Astrocyte of the spinal cord (primary cell): ENCODE measurements at places on chromosomes 13 and 19.

DNA sequence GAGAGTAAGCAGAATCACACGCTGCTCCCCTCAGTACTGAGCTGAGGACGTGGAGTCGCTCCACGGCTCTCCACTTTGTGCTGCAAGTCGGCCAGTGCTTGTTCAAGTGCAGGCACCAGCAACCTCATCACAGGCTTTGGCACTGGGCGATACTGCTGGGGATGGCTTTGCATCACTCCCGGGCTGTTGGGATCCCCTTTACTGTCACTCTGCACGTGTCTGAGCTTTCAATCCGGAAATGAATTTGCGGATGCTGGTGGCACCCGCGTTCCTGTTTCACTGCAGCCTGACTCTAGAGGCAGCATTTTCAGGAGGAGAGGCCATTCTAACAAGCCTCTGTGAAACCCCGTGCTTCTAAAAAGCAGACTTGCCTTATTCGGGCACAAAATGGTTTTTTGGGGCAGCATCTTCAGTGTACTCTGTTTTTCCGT, 19.1 kb downstream of the SMARCA4 start:
- no peak for DNase-seq

DNA sequence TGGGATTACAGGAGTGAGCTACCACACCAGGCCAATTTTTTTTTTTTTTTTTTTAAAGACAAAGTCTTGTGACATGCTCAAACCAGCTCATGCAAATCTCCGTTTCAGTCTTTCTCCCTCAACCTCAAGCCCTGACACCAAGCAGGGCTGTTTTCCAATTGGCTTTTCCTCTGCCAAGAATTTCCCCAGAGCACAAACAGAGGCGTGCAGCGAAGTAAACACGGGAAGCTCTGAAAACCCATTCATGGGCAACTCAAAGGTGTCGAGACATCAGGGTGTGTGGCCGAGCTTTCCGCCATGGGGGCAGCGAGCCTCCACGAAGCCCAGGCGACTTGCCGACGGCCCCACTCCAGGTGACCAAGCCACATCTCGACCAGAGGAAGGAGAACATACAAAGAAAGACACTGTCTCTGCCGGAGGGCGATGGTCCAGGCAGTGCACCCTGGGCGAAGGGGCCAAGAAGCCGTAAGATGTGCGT, 70.0 kb downstream of the INSR start:
- DNase-seq: no peak

- DNase-seq: no peak
Observed at GRCh38 chr13:47556703-47557102, 444.4 kb downstream of the SUCLA2 start.

DNA sequence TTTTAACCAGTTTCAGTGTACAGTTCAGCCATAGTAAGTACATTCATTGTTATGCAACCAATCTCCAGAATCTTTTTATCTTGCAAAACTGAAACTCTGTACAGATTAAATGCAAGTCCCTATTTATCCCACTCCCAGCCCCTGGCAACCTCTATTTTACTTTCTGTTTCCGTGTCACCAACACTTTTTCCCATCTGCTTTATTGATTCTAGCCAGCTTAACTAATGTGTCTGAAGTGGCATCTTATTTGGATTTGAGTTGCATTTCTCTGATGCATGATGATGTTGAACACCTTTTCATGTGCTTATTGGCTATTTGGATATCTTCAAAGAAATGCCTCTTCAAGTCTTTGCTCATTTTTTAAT, 18.9 kb downstream of the SPATA13 start:
- DNase-seq: no peak

DNA sequence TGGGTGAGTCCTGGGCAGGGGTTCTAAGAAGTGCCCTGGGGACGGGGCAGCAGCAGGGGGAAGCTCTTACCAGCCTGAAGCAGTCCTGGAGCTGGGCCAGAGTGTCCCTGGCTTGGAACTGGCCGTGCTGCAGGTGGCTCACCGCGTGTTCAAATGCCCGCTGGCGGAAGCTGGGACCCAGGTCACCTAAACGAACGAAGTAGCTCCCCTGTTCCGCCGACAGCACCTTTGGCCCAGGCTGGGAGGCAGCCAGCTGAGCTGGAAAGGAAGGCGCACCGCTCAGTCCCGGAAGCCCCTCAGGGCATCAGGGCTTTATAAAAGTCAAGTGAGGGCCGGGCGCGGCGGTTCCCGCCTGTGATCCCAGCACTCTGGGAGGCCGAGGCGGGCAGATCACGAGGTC, 9.6 kb downstream of the PLIN4 start:
- DNase-seq: no peak

DNA sequence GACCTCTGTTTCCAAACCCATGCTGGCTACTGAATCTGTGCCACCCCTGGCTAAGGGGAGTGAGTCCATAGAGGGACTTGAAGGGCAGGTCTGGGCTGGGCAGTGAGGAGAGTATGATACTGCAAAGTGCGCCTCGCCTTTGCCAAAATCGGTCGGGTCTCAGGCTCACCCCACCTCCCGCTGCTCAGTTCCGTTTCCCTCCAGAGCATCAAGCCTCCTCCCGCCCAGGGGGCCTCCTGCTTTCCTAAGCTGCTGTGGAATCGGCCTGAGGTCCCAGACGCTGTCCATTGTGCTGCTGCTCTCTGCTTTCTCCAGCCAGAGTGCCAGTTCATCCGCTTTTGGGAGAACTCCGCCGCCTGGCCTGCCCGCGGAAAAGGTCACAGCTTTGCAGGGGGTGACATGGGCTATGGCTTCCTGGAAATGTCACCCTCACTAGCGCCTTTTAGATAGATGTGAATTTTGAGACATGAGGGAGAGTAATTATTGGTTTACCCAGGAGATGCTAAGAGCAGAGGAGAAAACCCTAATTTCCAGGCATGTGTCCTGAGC, 1418.4 kb downstream of the UQCRFS1 start:
- peak; percentile 20 for DNase-seq

- DNase-seq: no peak
Observed at GRCh38 chr19:40246292-40247073, 20.0 kb upstream of the CCNP start.

GRCh38 chr13:56352901-56353300, 787.8 kb upstream of the PRR20A start:
- no peak for DNase-seq

DNA sequence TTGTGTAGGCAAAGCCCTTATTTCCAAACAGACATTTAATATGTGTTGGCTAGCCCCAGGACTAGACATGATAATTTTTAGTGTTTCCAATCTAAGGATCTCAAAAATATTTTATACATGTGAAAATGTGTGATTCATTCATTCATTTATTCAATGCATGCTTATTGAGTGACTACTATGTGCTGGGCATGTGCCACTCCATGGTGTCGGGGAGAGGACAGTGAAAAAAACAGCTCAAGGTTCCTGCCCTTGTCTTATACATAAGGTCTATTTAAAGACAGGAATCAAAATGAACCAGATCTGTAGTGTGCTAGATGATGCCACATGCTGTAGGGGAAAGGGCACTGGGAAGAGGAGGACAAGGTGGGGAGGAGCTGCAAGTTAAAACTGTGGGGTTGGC, 36.5 kb downstream of the GJA3 start:
- no peak for DNase-seq

DNA sequence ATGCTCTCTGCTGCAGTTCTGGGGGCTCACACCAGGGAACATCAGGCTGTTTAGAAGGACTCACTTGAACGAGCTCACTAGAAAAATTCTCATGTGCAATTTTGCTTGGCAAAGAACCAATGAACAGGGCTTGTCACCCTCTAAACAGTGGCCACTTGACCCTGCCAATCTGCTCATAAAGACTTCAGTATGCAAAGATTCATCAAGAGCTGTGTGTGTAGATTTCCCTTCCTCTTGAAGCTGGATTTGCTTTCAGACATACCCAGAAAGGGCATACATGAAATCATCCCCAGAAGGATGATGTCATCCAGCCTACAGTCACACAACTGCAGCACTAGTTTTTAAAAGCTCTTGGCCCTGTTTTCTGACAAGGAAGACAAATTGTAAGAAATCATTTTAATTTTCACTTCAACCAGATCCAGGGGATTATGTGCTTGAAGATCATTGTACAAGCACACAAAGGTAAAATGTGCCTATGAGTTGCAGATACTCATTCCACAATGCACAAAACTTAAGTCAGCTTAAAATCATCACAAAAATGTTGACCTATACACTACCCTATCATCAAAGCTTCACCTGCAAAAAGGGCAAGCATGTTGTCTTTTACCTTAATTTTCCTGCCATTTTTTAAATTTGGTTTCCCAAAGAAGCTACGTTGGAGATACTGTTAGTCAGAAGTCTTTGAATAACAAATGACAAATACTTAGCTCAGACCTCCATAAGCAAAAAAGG, 5.2 kb upstream of the STK24 start:
- peak; percentile 72 for DNase-seq

DNA sequence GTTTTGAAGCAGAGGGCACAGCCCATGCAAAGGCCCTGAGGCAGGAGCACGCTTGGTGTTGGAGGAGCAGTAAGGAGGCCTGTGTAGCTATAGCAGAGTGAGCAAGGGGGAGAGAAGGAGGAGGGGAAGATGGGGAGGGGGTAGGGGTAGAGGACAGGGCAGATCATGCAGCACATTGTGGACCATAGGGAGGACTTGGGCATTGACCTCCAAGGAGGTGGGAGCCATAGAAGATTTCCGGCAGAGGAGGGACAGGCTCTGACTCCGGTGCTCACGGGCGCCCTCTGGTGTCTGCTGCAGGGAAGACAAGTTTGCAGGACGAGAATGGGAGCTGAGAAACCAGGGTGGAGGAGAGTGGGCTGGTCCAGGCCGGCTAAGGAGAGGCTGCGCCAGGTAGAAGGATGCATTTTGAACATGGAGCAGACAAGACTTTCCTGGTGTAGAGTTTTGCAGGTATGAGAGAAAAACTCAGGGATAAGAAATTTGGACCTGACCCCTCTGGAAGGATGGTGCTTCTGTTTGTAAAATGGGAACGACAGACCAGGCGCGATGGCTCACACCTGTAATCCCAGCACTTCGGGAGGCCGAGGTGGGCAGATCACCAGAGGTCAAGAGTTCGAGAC, 13.7 kb upstream of the CREB3L3 start:
- DNase-seq: peak; percentile 35

DNA sequence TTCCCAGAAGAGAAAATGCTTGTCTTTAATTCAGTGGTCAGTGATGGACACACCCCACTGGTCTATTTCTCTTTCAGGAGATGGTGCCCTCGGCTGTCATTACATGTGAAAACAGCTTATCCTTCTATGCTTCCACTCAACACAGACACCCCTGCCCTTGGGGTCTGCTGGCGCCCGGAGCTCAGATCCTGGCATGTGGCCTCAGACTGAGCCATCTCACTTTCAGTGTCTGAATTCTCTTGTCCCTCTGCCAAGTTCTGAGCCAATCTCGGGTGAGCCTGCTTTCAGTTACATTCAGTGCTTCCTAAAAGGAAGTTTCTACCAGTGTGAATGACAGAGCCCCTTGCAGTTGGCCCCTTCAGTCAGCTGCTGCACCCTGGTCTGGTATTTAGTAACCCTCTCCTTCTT, 293.6 kb downstream of the DNAJC15 start:
- peak; percentile 71 for DNase-seq

- peak; percentile 97 for DNase-seq
Observed at GRCh38 chr13:44758630-44759383, 182.7 kb upstream of the TSC22D1 start.

GRCh38 chr13:101527130-101527529, 74.7 kb downstream of the ITGBL1 start:
- no peak for DNase-seq

GRCh38 chr19:19672816-19673215, 4.2 kb downstream of the ZNF101 start:
- DNase-seq: no peak

DNA sequence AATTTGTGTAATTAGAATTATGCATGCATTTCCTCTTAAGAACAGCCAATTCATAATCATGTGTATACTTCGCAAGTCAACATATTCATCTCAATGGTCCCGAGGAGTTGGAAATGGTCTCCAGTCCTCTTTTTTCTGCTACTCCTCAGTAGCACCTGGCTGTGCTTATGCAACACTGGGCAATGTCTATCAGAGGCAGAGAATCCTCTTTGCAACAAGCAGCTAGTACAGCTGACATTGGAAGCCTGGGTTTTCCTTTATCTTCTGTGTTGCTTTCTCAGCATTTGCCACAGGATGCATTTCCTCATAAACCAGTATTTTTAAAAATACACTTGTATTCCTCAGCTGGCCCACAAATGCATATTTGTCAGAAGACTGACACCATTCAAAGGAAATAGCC, 405.3 kb upstream of the GPC6 start:
- DNase-seq: no peak

DNA sequence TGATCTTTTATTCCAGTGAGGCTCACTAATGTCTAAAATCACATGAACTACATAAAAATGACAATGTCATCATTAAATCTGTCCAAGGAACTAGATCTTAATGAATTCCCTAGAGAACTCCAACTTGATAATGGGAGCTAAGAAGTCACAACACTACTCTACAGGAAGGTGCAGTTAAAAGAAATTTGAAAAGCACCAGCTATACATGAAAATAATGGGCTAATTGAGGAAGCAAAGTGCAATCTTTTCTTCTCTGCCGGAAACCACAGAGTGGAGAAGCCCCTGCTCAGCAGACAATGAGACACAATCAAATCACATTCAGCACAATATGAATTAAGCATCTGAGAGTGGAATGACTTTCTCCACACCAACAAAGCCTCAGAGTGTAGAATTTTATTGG, 261.7 kb downstream of the LHFPL6 start:
- no peak for DNase-seq

GRCh38 chr13:104408733-104409132, 1342.5 kb upstream of the SLC10A2 start:
- peak; percentile 18 for DNase-seq

GRCh38 chr13:98915981-98916380, 61.9 kb downstream of the DOCK9 start:
- DNase-seq: no peak

GRCh38 chr13:37097076-37097475, 8.4 kb downstream of the CSNK1A1L start:
- DNase-seq: peak; percentile 24

- no peak for DNase-seq
Observed at GRCh38 chr13:30744681-30745077, 9.3 kb downstream of the ALOX5AP start.

GRCh38 chr19:11141937-11142527, 13.6 kb downstream of the SPC24 start:
- no peak for DNase-seq

- DNase-seq: no peak
Observed at GRCh38 chr13:99862244-99862643, 109.3 kb downstream of the ZIC5 start.
